ENCODE measurements at places on chromosomes 16 and 17.

- DNase-seq: peak; percentile 71
Measured at GRCh38 chr17:66518108-66518507, 215.7 kb downstream of the PRKCA start.

DNA sequence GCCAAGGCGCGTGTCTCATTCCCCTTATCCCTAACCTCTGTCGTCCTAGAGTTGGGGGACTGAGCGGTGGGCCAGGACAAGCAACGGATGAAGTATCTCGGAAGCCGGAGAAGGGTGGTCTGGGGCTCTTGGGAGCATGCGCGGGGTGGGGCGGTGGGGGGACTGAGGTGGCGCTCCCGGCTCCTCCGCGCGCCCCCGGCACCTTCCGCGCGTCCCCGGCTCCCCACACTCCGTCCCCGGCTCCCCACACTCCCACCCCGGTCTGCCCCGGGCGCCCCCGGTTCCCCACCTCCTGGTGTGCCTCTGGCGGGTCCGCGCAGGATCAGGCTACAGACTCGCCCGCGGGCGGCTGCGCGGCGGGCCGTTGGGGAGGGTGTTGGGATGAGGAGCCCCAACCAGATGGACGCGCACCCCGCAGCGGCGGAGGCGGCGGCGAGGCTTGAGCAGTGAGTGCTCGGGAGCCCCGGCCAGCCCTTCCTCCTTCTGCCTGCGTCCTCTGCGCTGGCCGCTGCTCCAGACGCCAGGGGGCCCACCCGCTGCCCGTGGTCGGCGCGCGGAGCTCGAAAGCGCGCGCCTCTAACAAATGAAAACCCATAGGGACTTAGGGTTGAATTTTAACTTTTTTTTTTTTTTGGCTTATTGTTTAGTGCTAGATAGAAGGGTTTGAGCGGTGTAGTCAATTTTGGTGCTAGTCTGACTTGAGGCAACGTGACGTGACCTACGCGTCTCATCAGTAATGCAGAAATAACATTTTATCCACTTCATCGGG lies 5.6 kb upstream of the CRYM start:
- no peak for DNase-seq

DNA sequence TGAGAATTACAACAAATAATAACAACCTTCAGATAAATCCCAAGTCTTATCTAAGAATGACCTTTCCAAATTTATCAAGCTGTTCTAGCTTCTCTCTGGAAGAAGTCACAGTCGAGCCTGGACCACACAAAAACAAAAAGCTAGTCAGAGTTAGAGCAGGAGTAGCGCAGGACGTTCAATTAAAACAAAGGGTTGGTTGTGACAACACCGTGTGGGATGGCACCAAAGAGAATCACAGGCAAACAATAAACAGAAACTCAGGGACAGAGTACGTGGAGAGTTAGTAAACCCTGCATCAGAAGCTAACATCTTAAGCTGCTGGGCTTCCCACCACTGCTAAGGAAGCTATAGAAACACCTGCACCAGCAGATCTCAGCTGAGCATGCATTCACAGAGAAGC lies 23.8 kb downstream of the ARHGAP17 start:
- DNase-seq: no peak

DNA sequence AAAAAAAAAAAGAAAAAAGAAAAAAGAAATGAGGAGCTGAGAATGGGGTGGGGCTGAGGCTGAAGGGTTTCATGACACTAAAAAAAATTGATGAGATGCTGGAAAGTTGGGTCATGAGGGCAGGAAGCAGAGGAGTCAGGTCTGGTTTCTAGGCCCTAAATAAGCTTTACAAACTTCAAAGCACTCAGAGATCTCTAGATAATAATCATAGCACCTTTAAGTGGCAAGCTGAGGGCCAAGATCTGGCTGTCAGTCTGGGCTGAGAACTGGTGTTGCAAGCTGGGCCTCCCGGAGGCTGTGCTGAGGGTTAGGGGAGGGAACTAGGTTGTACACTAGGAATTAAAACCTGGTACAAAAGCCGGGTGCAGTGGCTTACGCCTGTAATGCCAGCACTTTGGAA lies 6.4 kb downstream of the ZNF764 start:
- peak; percentile 43 for DNase-seq

- DNase-seq: peak; percentile 27
Measured at GRCh38 chr17:38751144-38751807, 1.3 kb upstream of the PSMB3 start.

DNA sequence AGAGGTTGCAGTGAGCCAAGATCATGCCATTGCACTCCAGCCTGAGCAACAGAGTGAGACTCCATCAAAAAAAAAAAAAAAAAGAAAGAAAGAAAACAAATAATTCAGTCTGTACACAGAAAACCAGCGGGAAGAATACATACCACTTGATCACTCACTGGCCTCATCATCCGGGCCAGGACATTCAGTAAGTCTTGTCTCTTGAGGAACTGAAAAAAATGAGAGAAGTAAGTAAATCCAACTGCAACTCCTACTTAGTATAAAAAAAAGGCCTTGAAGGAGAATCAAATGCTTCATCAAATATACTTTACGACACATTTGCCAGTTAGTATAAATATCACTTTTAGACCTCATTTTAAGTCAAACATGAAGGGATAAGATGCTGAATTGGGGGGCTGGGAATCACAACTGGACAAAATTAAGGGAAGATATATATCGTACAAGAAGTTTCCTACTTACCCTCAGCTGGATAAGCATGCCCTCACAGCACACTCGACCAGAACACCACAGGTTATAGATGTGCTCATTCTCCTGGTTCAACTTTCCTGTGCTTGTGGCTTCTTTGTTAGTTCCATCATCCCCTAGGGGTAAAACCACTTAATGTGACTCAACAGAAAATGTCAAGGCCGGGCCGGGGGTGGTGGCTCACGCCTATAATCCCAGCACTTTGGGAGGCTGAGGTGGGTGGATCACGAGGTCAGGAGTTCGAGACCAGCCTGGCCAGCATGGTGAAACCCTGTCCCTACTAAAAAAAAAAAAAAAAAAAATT lies 12.4 kb downstream of the CCDC47 start:
- DNase-seq: peak; percentile 47

DNA sequence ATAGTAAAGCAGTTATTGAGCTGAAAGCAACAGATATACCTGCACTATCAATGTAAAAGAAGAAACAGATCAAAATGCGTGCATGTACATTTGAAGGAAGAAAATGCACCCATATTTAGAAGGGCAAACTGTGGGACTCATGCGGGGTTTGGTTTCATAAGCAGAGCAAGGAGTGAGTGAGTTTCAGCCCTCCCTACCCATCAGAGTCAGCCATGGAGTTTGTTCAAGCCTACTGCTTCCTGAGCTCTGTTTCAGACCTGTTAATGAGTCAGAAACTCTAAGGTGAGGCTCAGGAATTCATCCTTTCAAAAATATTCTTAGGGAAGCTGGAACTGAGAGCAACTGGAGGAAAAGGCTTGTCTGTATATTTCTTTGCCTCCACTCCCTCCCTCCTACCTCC lies 446.2 kb downstream of the HS3ST4 start:
- no peak for DNase-seq

GRCh38 chr17:320139-320538 lies 32.5 kb downstream of the RPH3AL start:
- peak; percentile 13 for DNase-seq

DNA sequence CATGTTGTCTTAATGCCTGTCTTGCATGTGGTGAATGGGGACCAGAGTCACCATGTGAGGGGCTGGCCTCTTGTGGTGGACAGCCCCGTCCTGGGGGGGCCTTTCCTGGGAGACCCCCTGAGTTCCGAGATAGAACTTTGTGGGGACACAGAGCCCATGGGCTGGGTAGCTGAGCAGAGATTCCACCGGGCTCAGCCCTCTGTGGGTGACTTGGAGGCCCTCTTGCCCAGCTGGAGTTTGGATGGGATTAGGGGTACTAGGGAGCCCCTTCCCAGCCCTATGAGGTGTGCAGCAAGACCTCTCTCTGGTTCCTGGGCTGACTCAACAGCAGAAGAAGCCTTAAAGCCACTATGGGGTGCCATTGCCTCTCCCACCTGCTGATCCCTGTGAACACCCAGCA lies 38.1 kb downstream of the MRC2 start:
- no peak for DNase-seq

DNA sequence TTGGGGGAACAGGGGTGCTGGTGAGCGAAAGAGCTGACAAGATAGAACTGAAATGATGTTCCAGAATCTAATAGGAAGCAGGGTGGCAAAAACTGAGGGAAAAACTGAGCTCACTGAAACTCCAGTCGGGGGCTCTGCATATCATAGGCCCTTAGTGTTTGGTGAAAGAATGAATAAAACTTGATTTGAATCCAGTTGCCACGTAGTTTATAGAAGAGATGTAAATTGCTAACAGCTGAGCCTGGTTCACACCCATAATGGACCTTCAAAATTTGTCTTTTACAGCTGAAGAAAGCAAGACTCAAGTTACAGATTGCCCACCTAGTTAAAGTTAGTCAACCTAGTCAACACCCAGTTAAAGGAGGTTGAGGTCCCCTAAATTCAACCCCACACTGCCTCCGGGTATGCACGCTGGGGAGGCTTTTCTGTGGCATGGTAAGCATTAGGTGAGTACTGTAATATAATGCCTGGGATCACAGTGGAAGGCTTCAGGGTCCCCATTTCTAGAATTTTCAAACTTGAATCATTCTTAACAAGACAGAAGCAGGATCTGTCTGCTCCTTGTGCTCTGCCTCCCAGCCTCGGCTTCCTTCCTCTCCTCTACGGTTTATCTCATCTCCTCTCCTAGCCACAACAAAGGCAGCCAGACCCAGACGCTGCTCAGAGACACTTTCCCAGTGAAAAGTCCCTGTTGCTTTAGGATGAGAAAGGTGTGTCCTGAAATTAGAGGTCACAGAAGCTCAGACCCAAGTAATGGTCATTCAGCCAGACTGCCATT lies 26.9 kb upstream of the SUPT4H1 start:
- DNase-seq: no peak

DNA sequence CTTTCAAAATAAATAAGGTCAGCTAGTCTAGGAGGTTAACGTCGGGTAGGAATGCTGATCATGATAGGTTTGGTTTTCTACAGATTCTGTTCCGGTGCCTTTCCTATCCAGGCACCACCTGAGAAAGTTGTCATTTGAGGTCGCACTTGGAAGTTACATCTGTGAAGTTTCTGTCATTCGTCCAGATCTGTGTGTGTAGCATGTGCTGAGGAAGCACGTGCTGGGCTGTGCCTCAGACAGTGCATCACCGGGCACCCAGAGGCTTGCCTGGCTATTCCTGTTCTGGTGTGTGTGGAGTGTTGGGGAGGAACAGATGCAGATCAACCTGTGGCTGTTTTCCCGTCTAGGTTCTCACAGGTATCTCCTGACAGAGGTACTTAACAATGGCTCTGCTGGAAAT lies 42.6 kb downstream of the DNAJA2 start:
- DNase-seq: no peak

DNA sequence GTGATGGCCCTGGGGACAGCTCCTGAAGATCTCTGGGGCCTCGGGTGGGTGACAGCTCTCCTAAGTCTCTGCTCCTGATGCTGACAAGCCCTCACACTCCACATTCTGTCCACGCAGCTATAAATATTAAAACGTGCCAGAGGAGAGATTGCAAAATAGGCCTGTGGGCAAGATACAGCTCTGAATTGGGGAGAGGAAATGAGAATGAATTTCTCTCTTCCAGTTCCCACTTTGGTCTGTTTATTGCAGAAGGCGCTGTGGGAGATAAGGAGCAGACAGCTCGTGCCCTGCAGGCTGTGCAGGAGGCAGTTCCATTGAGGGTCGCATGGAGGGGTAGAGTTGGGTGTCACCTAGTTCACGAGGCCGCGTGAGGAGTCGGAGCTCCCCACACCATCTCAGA lies 87.5 kb upstream of the SDK2 start:
- DNase-seq: no peak

- DNase-seq: no peak
Measured at GRCh38 chr16:68236826-68237242, 907 bp upstream of the ESRP2 start.

GRCh38 chr17:28598389-28598788 lies 436 bp downstream of the SPAG5 start:
- DNase-seq: no peak

DNA sequence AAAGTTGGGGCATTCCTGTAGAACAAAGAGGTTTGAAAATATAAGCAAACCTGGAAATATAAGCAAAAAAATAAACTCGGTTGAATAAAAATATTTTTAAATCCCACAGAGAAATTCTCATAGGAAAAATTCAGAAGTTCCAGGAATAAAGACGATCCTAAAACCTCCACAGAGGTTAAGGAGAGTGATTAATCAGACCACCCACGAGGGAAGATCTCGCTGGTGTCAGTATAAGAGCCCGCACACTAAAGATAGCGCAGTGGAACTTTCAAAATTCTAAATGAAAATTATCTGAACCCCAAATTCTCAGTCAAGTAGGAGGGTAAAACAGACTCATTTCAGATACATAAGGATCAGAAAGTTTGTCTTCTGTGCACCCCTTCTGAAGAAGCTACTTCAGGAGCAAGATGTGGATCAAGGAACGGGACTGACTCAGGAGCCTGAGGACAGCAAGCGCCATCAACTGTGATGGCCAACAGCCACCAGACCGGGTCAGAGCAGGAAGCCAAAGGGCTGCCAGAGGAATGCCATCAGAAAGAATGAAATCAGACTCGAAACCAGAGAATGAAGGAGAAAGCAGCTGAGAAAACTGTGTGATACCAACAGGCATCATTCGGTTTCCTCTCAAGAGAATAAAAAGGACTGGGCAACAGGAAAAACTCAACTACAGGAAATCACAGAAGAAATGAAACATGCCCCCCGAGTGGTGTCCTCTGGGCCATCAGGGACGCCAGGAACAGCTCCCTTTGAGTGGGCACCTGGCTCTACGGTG lies 66.9 kb downstream of the CYTH1 start:
- DNase-seq: no peak

GRCh38 chr16:79776243-79776847 lies 175.8 kb upstream of the MAF start:
- no peak for DNase-seq

DNA sequence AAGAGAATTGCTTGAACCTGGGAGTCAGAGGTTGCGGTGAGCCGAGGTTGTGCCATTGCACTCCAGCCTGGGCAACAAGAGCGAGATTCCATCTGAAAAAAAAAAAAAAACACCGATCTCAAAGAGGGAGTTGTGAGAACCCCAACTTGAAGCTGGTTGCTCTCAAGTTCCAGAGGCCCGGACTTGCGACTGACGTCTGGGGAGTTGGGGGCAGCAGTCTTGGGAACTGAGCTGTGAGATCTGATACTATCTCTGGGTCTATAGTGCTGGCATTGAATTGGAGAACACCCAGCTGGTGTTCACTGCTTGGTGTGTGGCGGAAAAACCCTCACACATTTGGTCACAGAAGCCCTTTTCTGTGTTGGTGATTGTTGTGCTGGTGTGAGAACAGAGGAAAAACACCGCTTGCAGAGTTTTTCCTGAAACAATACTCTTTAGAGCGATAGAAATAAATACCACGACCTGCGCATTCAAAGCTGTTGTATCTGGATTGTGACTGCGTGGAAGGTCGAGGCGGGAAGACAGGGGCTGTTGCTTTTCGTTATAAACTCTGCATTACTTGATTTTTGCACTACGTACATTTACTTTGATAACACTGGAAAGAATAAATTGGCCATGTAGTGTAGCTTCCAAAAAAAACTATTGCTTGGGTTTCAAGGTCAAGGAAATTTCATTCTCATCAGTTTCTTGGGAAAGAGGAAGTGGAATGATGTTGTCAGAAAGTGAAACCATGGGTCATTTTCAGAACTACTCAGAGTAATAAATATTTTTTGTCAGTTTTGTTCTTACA lies 8.8 kb downstream of the SCIMP start:
- DNase-seq: no peak
